ENCODE measurements at places on chromosomes 5 and 9.

DNA sequence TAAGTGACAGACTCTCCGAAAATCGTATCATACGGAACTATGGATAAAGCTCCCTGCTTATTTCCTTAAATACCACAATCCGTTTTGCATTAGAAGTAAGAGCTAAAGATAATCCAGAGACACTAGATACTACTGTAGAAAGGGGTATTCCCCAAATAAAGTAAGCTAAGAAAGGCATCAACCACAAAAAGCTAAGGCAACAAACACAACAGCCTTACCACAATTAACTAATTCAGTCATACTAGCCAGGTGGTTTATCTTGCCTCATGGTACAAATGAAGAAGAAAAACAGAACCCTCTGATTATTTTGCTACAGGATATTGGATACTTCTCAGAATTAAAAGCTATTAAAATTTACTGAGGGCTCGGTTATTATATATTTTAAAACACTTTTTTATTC, 14.1 kb downstream of the ERP44 start:
- ATAC-seq, result no peak

DNA sequence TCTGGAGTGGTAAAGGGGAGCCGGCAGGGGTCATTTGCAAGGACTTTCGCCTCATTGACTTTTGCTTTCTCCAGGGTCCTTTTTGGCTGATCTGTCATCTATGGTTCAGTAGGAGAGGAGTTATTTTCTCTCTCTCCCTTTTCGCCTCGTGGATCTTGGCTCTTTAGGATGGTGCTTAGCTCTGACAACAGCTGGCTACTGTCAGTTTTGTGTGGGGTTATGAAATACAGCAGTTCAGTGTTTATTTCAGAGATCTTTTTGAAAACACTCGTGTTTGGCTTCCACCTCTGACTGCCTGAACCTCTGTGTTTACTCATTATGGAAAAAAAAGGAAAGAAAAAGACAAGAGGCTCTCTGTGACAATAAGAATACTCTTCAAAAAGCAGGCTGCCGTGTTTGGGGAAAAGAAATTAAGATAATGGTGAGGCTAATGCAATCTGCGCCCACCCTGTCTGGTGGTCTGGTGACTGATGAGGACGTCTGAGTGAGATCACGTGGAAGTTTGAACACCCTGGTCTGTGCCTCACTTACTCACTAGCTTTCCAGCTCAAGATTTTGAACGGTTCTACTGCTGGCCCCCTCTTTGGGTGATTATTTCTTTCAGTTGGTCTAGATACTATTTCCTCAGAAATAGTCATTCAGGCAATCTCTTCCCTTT, 567.7 kb downstream of the CAAP1 start:
- ATAC-seq, result no peak

- ATAC-seq, result no peak
Observed at GRCh38 chr5:67963789-67964519, 251.6 kb upstream of the PIK3R1 start.

DNA sequence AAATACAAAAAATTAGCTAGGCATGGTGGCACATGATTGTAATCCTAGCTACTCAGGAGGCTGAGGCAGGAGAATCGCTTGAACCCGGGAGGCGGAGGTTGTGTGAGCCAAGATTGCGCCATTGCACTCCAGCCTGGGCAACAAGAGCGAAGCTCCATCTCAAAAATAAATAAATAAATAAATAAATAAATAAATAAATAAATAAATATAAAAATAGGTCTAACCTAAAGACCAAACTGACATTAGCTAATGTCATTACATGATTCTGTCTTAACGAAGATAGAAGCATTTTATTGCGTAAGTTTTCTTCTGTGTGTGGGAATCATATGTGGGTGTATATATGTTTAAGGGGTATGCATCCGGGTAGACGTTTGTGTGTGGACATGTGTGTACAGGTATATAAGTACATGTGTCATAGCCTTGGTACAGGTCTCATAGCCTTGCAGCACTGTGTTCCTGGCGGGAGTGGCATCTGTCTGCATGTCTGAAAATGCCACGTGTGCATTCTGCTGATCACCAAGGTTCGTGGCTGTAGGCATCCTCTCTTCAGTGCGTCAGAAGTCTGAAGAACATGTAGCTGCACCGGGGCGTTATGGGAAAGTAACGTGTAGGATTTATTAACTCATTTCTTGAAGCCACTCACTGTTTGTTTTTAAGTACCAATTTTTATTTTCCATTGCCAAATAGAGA, 298.1 kb downstream of the NR3C1 start:
- no peak for ATAC-seq

DNA sequence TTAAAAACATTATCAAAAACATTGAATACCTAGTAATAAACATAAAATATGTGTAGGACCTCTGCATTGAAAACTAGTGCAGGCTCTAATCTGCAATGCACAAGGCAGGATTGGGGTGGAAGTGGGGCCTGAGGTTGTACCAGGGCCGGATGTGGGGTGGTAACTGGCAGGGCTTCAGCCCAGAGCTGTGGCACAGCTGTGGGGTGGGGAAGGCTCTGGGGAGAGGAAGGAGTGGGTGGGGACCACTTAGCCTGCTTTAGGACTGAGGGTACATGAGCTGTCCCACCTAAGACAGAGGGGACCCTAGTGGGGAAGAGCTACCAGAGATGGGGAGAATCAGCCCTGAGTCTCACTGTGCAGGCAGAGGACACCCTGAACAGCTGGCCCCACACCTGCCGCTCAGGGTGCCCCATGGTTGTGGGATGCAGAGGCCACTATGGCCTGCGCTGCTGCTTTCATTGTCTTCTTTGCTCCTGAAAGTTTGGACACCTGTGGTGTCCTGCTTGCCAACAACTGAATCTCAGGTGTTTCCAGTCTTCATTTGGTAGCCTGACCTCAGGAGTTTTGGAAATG, 311.4 kb downstream of the TLE4 start:
- no peak for ATAC-seq

DNA sequence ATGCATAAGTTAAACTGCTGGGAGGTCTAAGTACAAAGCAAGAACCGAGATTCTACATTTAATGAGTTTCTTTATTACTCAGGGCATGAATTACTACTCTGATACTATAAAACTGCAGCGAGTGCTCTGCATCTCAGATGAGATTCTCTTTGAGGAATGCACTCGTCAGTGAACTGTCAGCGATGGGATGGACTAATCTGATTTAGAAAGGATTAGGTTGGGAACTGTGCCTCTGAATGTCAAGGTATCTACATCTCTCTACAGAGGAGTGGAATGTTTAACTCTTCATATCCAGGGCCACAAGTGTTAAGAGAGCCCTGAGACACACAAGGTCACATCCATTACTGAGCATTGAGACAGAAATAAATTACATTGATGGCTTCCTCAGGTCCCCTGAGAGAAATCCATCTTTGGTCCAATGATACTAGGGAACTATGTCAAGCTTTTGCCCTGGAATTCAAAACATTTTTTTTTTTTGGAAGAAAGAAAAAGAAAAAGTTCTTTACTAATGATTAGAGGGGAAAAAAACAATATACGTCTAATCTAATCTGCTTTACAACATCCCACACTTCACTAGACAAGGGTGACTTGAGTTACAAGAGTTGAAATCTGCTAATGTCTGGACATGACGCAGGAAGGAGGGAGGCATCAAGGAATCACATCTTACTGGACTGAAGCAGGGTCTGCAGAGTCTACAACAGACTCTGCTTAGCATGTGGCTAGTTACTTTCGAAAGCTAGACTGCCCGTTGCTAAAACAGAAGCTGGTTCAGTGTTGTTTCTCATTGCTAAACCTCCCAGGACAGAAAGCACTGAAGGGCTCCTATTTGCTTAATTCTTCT, 270.0 kb upstream of the TLE4 start:
- peak; percentile 93 for ATAC-seq

- no peak for ATAC-seq
Observed at GRCh38 chr5:130074820-130075219, 170.6 kb downstream of the CHSY3 start.

GRCh38 chr9:31637265-31637664, 747.2 kb upstream of the ACO1 start:
- ATAC-seq, result no peak

GRCh38 chr5:88833371-88834130, 49.4 kb downstream of the MEF2C start:
- ATAC-seq, result no peak

DNA sequence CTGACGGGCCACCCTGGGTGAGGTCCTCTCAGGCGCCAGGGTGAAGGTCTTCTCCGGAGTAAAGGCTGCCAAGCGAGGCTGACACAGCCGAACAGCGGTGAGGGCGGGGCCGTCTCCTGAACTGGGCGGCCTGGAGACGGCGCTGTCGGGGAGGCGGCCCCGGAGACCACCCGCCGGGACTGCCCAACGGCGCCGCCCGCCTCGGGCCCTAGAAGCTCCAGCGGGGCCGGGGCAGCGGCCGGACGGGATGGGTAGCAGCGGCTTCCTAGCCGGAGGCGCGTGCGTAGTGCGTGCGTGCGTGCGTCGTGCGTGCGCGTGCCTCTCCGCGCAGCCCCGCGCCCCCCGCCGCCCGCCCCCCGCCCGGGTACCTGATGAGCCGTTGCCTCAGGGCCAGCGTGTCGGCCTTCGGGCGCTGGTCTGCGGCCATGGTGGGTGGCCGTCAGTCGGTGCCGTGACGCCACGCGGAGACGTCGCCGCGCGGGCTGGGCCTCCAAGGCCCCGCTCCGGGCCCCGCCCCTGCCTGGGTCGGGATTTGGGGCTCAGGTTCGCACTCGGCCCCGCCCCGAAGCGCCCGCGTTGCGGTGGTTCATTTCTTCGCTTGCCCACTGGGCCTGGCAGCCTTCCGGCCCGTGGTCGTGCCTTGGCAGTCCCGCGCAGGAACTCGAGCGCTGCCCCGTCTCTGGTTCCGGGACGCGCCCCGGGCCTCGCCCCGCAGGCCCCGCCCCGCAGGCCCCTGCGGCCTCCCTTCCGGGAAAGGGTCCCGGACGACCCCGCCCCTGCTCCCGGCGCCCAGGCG, at the start of gene PHYKPL:
TSS of gene PHYKPL (minus strand) at position 679 of the 796 bp plus-strand sequence. CDS start at position 427, 252 bp downstream.
- peak; percentile 80 for ATAC-seq

GRCh38 chr9:99087462-99087861, 17.5 kb upstream of the TGFBR1 start:
- no peak for ATAC-seq

GRCh38 chr5:167754501-167755021, 536.9 kb upstream of the WWC1 start:
- peak; percentile 44 for ATAC-seq

DNA sequence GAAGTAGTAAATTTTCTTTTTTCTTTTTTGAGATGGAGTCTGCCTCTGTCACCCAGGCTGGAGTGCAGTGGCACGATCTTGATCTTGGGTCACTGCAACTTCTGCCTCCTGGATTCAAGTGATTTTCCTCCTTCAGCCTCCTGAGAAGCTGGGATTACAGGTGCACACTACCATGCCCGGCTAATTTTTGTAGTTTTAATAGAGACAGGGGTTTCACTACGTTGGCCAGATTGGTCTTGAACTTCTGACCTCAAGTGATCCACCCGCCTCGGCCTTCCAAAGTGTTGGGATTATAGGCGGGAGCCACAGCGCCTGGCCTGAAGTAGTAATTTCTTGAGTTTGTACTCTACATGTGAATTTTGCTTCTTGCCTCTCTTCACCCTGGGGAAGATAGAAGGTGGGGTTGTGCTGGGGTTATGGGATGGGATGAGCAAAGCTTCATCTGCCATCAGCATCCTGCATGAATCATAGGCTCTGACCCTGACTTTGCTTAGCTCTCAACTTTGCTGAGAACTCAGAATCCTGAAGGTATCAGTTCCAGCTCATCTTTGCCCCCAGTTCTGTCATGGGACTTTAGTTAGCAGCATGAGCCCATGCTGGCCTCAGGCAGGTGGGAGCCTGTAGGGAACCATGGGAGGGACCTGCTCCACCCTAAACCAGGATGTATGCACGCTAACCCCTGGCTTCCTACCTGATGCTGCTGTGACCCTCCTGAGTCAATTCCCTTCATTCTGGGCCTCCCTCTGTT, 9.3 kb upstream of the CCL21 start:
- ATAC-seq, result no peak

DNA sequence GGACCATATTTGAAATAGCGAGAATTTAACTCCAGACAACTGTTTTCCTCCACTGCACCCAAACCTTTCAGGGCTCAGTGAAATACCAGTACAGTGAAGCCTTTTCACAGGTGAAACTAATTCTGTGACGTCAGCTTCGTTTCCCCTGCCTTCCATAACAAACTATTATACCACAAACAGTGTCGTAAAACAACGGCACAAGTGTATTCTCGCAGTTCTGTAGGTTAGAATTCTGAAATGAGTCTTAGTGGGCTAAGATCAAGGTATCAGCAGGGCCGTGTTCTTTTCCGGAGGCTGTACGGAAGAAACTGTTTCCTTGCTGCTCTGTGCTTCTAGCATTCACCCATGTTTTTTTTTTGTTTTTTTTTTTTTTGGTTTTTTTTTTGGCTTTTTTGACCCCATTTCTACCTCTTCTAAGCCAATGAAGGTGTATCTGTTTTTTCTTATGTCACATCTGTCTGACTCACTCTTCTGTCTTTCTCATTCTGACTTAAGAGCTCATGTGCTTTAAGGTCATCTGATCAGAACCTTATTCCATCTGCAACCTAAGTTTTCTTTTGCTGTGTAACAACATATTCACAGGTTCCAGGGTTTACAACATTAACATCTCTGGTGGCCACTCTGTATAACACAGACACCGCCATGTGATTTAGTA, 20.1 kb downstream of the ISOC1 start:
- no peak for ATAC-seq

DNA sequence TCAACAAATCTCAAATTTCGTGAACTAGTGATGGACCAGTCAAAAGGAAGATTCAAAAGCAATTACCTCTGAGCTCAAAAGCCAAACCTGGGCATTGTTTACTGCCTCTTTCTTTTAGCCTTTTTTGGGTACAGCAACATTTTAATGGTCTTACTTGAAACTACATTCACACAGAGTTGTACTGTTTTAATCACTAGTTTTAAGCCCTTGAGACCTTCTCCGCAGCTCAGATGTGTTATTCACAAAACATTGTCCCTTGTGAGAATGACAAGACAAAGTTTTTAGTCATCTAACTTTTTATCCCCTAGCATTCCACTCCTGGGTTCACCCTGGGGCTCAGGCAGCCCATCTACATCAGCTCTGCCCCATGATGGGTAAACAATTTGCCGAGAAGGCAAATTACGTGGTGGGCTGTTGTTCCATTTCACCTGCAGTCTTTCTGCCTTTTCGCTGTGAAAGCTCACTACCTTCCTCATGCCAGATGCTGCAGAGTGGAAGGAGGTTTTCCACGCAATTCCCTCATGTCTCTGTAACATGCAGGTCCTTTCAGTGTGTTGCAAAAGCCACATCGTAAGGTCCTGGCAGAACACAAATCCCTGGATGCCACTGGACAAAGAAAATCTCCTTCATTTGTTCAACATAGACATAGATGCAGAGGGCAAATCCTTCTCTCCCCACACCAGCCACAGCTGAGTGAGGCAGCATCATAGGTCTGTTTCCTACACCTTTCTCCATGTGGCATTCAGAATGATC, 175.7 kb downstream of the EBF1 start:
- no peak for ATAC-seq

Data from SK-N-SH treated with all-trans-retinoic acid at 6 μM for 48 hours (cell line).